ENCODE measurements at places on chromosomes 5 and 9. TPM values are rescaled to one million over a fixed set of nuclear protein-coding genes. Genes with fewer than 3 reads are reported as not detected.

DNA sequence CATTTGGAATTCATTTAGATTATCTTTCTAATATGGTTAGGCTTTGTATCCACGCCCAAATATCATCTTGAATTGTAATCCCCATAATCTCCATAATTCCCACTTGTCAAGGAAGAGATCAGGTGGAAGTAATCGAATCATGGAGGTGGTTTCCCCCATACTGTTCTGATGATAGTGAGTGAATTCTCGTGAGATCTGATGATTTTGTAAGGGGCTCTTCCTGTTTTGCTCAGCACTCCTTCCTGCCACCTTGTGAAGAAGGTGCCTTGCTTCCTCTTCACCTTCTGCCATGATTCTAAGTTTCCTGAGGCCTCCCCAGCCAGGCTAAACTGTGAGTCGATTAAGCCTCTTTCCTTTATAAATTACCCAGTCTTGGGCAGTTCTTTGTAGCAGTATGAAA is 527.5 kb upstream of the ARRDC3 start:
- DNase-seq = no peak

The IFNA21 gene
- not detected for total RNA-seq

The SAXO1 gene
- total RNA-seq = not detected

The GFI1B gene
- total RNA-seq = not detected

- DNase-seq = no peak
Measured at GRCh38 chr5:9663891-9664290, 33.7 kb upstream of the TAS2R1 start.

DNA sequence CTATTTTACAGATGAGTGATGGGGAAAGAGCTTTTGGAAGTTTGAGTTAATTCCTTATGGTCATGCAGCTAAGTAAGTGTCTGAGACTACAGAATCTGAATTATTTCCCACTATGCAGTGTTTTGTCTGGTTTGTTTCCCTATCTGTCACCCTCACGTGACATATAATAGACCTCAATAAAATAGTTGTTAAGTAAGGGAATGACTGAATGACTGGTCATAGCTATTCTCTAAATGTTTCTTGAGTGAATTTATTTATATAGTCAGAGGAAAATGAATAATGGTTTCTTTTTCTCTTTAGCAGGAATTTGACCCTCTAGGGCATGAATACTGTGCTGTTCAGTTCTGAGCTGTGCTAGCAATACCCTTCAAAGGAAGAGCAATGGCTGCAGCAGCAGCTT is 10.3 kb downstream of the TRIM32 start:
- DNase-seq = no peak

GRCh38 chr9:79667817-79668436 is 96.2 kb downstream of the TLE4 start:
- no peak for DNase-seq

GRCh38 chr5:61307191-61307590 is 24.9 kb upstream of the ZSWIM6 start:
- DNase-seq = no peak

DNA sequence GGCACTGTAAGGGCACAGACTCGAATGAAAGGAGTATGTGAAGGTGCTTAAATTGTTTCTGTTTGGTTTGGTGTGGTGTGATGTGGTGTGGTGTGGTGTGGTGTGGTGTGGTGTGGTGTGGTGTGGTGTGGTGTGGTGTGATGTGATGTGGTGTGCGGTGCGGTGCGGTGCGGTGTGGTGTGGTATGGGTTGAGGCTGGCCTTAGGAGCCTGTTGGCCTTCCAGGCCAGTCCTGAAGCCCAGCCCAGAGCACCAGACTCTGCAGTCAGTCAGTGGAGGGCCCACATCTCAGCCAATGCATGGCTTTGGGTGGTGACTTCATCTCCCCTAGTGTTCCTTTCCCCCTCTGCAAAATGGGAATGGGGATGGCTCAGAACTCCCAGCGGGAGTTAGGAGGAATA is 85.8 kb downstream of the KCNIP1 start:
- DNase-seq = no peak

The DMGDH gene
- total RNA-seq = 0.42 TPM

The OBP2B gene
- not detected for total RNA-seq

The TSSK1B gene
- 0.11 TPM for total RNA-seq

All from lower leg skin (tissue), 4 donors.